ENCODE measurements at places on chromosomes 3 and 15. TPM values are rescaled to one million over a fixed set of nuclear protein-coding genes. Genes with fewer than 3 reads are reported as not detected.

Gene RLBP1
- total RNA-seq, result not detected

Gene USP13
- total RNA-seq, result 3.3 TPM

Gene DLEC1
- total RNA-seq, result 0.08 TPM

Gene GALNT15
- total RNA-seq, result 1.8 TPM

Gene ZNF620
- total RNA-seq, result 0.56 TPM

Gene PSTPIP1
- total RNA-seq, result 1.3 TPM

Gene ADAMTS17
- total RNA-seq, result 4.0 TPM

Gene SPTBN5
- total RNA-seq, result 2.1 TPM

Gene NANOGP8
- 0.44 TPM for total RNA-seq

Gene FANCD2OS
- total RNA-seq, result not detected

Gene TUBGCP5
- 13.9 TPM for total RNA-seq

Gene MFGE8
- 43.8 TPM for total RNA-seq

Gene FSTL1
- total RNA-seq, result 15.8 TPM

Gene ALDH1A3
- 15.7 TPM for total RNA-seq

Gene TPRG1
- 30.4 TPM for total RNA-seq

Gene CHRD
- 0.84 TPM for total RNA-seq

Gene SPESP1
- total RNA-seq, result 0.52 TPM

Gene SCAMP5
- 0.84 TPM for total RNA-seq

Gene MOBP
- total RNA-seq, result not detected

Gene SMARCC1
- 51.2 TPM for total RNA-seq

Gene ETV5
- total RNA-seq, result 4.3 TPM

Gene SGO1
- 5.4 TPM for total RNA-seq

Gene TMEM212
- total RNA-seq, result not detected

Gene IQCF5
- total RNA-seq, result not detected

Gene CHRNB4
- 0.72 TPM for total RNA-seq

Gene MCF2L2
- 0.72 TPM for total RNA-seq

Gene RTP3
- not detected for total RNA-seq

Gene SCAPER
- total RNA-seq, result 19.5 TPM

Gene GOLGA6L10
- 3.9 TPM for total RNA-seq

Gene CFAP91
- not detected for total RNA-seq

Gene SH2D7
- not detected for total RNA-seq

Gene ZPLD1
- total RNA-seq, result not detected

Gene CPN2
- total RNA-seq, result not detected

Gene SCN5A
- total RNA-seq, result not detected

Gene BNC1
- 39.6 TPM for total RNA-seq

Gene CSTA
- 2,321 TPM for total RNA-seq

Gene TICRR
- total RNA-seq, result 17.0 TPM

Gene CPA3
- total RNA-seq, result 2.2 TPM

Gene LINS1
- total RNA-seq, result 14.6 TPM

Gene LYZL4
- total RNA-seq, result not detected

Gene CNTN6
- total RNA-seq, result not detected

Gene RBPMS2
- total RNA-seq, result 0.48 TPM

Gene TXNRD3
- total RNA-seq, result 6.5 TPM

Gene TRIM42
- not detected for total RNA-seq

Gene DMXL2
- 4.4 TPM for total RNA-seq

Gene C2CD4B
- 0.24 TPM for total RNA-seq

Gene STARD9
- total RNA-seq, result 1.2 TPM

Gene ALPK3
- total RNA-seq, result 5.5 TPM

Gene EPHB1
- 0.40 TPM for total RNA-seq

Gene ALDH1L1
- total RNA-seq, result 4.5 TPM

Gene LRRC3B
- total RNA-seq, result not detected

Gene PLSCR4
- 8.8 TPM for total RNA-seq

Gene CP
- 4.5 TPM for total RNA-seq

Data from esophagus mucosa (tissue), 1 donor.